ENCODE measurements at places on chromosomes 7 and 10.

GRCh38 chr7:117119192-117119924, 166.1 kb downstream of the ST7 start:
- DNase-seq: peak; percentile 88

GRCh38 chr7:27377988-27378387, 135.4 kb downstream of the EVX1 start:
- no peak for DNase-seq

- DNase-seq: no peak
These were observed 341.6 kb upstream of the KCND2 start for GRCh38 chr7:119931230-119931824.

DNA sequence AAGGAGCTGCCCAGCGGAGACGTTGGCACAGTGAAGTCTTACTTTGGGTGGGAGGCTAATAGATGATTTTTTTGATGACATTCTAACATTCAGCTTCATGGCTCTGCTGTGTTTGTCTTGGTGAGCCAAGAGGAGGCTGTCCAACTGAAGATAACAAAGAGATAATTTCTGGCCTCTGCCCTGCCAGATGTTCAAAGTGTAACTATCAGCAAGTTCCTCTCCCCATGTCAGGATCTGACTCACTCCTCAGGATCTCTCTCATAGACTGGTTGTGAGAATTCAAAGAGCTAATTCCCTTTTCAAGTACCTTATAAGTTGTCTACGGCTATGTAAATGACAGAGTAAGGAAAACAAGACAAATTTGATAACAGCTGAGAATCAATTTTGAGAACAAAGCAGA, 1340.9 kb downstream of the XPNPEP1 start:
- peak; percentile 27 for DNase-seq

- no peak for DNase-seq
These were observed 25.7 kb downstream of the CHST3 start for GRCh38 chr10:71989661-71990454.

- no peak for DNase-seq
These were observed 82.4 kb downstream of the CREM start for GRCh38 chr10:35208949-35209613.

DNA sequence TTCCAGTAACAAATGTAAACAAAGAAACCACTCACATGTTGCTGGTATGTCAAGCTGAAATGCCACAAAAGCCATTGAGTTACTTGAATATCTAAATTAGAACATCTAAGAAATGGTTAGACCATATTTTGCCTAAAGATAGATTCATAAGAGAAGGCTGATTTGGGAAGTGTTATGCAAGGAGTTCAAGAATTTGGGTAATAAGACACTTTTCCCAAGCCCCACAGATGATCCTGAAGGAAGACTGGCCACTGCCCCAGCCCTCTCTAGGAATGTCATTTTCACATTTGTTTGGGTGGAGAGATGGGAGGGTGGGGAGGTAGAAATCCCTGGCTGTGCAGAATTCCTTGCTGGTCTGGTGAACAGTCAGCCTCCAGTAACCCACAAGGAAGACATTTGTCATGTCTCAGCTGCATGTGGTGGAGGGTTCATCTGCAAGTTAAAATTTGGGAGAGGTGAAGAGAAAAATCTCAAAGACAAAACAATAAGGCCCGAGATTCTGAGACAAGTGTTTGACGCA, 427.2 kb upstream of the KLF6 start:
- no peak for DNase-seq

DNA sequence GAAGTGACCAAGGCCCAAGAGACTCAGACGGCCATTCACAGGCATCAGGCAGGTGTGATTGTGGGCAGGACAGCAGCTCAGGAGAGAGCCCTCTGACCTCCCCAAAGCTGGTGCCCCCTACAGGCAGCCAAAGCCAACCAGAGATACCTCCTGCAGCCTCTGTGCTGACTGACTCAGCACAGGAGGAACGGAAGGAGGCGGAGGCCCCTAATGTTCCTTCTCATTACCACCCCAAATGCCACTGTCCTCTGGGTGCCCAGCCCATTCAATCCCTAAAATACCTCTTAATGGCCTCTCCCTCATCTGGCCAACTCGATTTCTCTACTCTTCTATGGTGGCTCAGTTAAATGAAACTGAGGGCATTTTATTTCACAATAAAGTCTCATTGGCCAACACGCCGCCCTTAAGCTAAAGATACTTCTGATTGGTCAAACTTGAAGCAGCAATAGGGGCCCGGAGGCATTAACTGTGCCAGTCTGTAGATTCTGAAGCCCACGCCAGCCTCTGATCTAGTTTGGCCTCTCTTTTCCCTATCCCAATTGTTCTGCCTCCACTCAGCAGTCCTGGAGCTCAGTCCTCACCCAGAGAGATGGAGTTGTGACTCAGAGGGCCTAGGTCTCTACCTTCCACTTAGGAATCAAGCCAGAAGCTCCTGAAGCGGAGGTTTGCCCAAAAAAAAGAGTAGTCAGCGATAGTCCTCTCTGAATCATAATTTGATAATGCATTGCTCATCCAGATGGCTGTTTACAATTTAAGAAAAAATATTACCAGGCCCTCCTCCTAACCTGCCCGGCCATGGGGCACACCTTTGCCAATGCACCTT, 1.2 kb downstream of the CYREN start:
- peak; percentile 35 for DNase-seq

DNA sequence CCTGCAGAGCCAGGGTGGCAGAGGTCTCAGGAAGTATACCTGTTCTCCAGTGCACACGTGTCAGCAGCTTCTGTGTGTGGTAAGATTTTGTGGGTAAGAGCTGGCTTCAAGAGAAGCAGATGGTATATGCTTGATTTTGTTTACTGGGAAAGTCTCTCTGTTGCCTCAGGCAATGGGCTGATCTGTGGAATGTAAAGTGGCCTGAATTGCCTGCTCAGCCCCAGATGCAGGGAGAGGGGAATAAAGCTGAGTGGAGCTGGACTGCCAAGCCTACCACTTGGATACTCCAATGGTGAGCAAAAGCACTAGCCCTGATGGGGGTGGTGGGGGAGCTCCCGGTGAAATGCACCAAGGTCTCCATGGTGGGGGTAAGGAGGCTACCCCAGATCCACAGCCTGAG, 156.1 kb downstream of the WDR11 start:
- DNase-seq: no peak

DNA sequence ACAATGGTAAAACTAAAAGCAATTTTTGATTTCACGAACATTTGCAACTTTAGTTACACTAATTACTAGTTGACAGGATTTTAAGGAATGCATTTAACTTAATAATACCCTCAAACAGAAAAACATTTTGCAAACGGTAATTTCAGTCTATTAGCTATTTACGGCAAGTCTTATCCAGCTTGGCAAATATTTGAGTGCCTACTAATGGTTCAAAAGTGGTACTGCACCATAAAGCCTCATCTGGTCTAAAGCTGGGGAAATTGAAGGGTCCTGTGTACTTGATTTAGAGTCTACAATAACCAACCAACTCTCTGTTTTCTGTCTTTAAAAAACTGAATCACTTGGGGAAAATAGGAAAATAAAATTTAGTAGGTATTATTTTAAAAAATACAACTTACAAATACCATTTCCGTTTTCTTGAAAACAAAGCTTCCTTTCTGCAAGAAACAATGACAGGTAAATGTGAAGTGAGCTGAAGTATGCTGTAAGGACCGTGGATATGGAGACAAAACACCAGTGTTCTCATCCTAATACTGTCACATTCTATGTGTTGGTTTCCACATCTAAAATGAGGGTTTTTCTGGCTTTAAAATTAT, 142.3 kb downstream of the VPS50 start:
- peak; percentile 45 for DNase-seq

- no peak for DNase-seq
These were observed 69.9 kb upstream of the MRLN start for GRCh38 chr10:59823111-59823510.

DNA sequence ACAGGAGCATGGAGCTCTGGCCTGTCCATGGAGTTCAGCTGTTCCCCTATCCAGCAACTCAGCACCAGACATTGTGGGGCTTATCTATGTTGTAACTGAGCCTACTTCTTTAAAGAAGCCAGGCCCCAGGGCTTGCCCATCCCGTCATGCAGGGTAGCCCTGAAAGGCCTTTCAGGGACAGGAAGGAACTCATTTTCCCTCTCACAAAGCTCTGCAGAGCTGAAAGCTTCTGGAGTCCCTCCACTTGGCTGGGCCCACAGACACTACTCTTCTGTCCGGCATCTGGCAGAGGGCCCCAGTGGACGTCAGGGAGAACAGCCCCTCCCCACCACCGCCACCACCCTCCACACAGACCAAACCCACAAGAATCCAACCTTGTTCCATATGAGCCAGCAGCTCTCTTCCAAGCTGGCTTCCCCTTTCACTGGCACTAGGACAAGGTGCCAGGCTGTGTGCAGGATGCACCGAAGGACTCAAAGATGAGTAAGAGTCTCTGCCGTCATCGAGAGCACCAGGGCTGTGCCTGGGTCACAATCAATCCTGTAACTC, 33.1 kb downstream of the DENND2A start:
- DNase-seq: no peak

GRCh38 chr10:113922787-113923570, 68.5 kb downstream of the NHLRC2 start:
- DNase-seq: no peak

GRCh38 chr7:70047384-70047783, 449.1 kb downstream of the AUTS2 start:
- DNase-seq: no peak

DNA sequence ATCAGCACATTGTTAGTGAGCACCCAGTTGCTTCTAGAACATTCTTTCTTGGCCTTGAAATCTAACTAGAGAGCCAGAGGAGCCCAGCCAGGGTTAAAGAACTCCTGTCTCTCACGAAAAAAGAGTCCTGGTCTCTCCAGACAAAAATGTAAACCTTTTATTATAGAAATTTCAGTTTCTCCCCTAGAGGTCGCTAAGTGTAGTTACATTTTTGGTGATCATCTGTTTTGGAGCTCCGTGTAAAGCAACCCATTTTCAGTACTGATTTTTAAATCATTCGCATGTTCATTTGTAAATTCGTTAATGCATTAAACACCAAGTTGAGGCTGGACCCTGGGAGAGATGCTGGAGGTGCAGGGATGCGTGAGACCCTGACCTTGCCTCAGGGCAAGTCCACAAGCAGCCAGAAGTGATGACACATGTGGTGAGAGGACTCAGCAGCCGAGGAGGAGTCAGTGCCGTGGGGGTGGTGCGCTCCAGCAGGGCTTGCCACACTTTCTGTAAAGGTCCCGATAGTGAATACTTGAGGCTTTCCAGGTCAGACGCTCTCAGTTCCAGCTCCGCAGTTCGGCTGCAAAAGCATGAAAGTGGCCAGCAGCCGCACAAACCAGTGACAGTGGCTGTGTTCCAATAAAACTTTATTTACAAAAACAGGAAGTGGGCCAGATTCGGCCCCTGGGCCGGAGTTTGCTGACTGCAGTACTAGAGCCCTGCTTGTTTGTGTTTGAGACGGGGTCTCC, 578.6 kb upstream of the FOXK1 start:
- DNase-seq: peak; percentile 23

- DNase-seq: no peak
These were observed 33.3 kb downstream of the PAPSS2 start for GRCh38 chr10:87692956-87693484.

GRCh38 chr10:107103174-107104025, 61.1 kb downstream of the SORCS1 start:
- DNase-seq: no peak

DNA sequence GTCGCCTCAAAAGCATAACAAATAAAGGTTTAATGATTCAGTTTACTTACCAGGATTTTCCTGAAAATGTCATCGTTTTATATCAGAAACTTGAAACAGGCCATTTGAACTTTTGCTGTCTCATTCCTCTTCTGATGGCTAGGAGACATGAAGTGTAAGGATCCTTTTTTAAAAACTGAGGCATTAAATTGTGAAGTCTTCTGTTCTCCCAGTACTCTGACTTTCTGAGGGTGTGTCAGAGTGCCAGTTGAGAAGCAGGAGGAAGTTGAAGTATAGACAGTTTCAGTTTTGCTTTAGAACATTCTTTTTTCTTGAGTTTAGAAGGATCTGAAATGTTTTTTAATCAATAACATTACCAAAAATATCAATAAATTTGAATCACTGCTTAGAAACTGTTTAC, at the start of gene SAMD9L:
SAMD9L (minus strand) TSS at position 242 of the 400 bp plus-strand sequence. CDS start 12,414 bp downstream, outside the sequence.
- no peak for DNase-seq

- DNase-seq: no peak
These were observed 97.4 kb downstream of the ARHGAP22 start for GRCh38 chr10:48507494-48507893.

DNA sequence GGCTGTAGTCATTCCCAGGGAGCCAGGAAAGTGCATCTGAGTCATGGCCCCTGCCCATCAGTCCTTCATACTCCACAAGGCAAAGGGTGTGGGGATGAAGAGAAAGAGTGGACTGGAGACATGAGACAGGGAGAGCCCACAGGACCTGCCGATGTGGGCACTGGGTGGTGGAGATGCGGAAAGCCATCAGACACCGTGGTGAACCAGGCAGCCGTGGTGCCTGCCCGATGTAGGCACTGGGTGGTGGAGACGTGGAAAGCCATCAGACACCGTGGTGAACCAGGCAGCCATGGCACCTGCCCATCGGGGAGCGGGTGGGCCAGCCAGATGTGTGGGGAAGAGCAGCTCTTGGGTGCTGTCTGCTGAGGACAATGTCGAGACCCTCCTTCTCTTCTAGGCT, 58.6 kb downstream of the AFAP1L2 start:
- DNase-seq: no peak

DNA sequence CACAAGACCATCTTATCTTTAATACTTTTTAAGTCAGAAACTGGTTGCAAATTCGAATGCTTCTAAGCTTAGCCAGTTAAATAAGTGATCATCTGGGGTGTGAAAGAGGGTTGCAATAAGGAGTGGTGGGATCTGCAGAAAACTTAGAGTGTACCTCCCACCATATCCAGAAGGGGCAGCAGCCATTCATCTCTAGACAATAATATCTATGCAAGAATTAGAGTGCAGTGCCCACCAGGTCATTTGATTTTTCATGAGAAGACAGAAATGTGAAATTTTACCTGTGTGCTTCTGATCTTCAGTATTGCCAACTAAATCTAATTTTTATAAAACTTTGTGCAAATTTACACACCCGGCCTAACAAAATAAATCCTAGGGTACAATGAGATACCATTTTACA, 127.2 kb upstream of the SP4 start:
- peak; percentile 2 for DNase-seq

GRCh38 chr7:92762851-92763250, 73.5 kb downstream of the CDK6 start:
- DNase-seq: no peak

DNA sequence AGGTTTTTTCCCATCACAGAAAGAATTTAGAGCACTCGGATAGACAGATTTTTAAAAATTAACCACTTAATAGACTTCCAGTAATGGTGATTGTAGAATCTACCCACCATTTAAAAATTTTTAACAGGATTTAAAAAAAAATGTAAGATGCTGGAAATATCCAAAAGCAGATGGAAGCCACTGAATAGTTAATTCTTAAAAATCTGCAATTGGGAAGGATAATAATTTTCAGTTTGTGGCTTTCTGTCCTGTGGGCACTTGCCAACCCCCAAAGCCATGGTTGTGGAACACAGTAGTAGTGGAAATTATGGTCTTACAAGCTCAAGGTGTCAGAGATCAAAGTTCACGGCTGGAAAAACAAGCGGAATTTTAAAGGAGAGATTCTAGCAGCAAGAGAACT, 101.0 kb upstream of the SP4 start:
- no peak for DNase-seq

DNA sequence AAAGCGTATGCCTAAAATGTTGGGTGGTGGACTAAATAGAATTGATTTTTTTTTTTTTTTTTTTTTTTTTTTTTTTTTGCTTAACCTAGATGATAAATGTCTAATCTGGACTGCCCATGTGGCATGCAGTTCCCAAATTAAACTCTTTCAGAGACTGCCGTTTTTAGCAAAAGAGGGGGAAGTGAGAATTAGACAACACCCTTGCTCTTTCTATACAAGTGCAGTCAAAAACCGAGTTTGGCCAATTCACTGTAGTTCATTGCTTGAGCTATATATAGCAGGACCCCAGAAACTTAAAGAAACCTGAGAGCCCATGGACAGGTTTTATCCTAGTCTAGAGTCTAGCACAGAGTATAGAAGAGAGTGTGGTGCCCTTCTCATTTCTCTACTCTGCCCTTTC, 141.9 kb downstream of the GRM3 start:
- DNase-seq: no peak
